ENCODE measurements at places on chromosomes 13 and 19.

DNA sequence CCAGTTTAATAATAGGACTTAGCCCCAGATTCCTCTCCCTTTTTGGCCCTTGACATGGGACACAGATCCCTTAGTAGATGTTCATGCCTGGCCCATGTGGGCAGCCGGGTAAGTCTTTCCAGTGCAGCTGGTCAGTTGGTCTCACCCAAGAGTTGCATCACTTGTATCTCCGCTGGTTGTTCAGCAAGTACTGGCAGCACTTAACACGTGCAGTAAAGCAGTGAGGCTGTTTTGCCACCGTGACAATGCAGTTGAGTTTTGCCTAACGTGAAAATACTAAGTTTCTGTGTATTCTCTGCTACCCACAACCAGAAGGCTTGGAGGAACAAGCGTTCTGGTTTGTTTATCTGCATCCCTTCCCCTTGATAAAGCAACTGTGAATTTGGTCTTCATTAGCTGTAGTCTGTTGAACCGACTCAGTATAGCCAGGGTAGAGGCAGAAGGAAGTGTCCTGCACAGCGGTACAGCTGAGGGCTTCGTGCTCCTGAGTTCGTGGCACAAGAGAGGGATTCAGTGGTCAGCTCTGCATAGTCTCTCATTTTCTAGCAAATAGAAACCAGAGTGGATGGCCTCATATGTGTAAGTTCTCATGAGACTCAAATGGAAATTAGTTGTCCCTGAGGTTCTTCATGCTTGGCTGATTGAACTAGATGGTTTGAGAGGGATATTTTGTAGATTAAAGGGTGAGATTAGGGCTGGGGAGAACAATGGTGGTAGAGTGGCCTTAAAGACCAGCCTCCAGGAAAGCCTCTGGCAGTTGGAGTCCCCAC, 50.3 kb downstream of the ARHGEF7 start:
- DNase-seq, result no peak

GRCh38 chr19:55553217-55554182, 8.2 kb upstream of the SBK3 start:
- DNase-seq, result no peak

DNA sequence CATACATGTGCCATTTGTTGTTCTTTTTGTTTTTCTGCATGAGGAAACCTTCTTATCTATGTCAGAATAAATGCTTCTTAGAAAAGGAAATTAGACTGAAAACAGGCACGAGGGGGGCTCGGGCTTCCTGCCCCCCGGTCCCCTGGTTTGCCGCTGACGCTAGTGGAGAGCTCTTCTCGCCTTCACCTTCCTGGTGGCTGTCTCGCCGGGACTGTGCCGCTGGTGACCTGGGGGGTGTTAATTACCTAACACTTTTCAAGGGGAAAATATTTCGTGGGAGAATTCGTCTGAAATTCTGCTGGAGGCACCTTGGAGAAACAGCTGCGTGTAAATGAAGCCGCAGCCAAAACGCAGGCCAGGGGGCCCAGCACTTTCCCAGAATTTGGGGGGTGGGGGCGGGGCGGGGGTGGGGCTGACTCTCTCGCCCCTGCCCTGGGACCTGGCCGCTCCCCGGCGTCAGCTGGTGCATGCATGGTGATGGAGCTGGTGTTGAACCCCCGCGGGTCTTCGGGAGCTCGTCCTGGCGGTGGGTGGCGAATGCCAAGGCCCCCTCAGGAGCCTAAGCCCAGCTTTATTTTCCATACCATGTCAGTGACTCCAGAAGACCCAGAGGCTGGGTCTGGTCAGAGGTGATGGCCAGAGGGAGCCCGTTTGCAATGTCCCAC, 58.3 kb upstream of the MCF2L start:
- DNase-seq, result no peak

DNA sequence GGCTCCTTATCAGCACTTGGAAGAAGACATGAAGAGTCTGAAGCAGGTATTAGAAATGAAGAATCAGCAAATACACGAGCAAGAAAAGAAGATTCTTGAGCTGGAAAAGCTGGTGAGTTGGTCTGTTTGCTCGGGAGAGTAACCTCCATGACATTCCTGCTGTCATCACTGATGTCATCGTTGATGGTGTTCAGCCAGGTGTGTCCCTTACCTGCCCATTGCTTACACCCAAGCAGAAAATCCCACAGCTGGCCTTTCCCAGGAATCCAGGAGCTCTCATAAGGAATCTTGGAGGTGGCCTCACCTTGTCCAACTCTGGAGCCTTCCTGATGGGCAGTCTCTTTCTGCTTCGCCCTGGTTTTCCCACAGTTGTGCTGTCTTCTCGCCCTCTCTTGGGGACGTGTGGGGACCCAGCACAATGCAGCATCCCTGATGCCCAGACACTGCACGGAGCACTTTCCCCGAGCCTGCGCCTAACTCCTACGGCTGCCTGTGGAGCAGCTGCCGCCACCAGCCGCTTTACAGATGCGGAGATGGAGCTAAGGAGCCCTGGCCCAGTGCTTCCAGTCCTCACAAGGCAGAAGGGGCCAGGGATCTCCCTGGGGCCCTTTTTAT, 97.0 kb downstream of the SLC7A1 start:
- DNase-seq, result no peak

GRCh38 chr13:51532736-51533197, 51.5 kb upstream of the WDFY2 start:
- no peak for DNase-seq

- DNase-seq, result peak; percentile 92
Observed at GRCh38 chr19:510606-511100, 3.4 kb downstream of the TPGS1 start.

DNA sequence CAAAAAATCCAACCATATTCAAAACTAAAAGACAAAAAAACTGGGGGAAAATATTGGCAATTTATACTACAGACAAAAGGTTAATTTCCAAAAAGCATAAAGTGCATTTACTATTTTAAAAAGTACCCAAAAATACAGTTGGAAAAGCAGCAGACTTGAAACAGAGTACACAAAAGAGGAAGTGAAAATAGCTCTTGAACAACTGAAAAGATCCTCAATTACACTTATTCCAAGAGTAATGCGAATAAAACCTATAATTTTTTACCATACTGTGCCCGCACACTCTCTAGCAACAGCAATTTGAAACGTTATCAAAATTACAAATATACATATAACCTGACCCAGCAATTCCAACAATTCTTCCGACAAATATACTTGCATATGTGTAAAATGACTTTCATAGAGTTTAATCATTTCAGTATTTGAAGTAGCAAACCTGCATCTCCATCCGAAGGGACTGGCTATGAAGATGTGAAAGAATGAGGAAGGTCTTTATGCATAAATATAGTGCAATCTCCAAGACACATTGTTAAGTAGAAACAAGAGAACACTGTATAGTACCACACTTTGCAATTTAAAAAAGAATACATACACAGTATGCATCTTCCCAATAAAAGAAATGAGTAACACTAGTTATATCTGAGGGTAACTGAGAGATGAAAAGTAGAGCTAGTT, 25.4 kb downstream of the ALG5 start:
- DNase-seq, result no peak

DNA sequence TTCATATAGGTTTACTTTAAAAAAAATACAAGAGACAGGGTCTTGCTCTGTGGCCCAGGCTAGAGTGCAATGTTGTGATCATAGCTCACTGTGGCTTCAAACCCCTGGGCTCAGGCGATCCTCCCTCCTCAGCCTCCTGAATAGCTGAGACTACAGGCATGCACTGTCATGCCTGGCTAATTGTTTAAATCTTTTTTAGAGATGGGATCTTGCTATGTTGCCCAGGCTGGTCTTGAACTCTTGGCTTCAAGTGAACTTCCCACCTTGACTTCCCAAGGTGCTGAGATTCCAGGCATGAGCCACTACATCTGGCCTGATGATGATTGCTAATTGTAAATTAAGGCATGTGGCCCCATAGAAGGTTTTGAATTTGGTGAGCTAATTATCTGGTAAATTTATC, 35.4 kb upstream of the ADGRE1 start:
- no peak for DNase-seq

GRCh38 chr13:66369666-66370065, 860.5 kb downstream of the PCDH9 start:
- no peak for DNase-seq

DNA sequence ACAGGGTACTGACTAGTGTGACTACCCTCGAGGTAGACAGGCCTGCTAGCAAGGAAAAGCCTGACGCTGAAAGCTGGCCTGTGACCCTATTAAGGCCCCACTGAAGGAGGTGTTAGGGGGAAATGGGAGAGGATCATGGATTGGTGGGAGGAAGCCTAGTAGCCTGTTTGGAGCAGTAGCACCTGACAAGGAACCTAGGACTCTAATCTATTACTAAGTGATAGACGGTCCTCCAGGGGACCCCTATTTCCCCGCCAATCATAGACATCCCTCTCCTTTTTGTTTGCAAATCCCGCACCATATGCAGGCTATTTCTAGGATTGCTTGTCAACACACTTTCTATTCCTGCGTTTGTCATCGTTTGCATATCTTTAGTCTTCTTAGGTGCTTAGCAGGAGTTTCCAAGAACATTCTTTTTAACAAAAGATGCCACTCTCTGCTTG, 1338.8 kb upstream of the MIR17HG start:
- DNase-seq, result no peak

DNA sequence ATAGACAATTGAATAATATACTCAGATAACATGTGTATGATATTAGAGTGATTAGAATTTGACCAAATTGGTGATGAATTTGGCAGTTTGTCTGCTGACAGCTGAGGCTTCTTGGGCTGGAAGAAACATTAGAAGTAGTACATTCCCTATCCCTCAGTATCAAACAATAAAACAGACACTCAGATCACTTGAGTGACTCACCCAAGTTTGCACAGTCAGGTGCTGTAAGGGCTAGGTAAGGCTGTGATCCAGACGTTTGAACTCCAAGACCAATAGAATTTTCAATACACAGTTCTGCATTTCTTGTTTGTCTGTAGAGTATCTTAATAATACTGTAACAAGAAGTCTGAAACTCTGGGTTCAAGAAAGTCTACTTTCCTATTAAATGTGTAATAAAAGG, 223.5 kb downstream of the POSTN start:
- no peak for DNase-seq

GRCh38 chr19:47096721-47097120, 16.9 kb downstream of the ZC3H4 start:
- DNase-seq, result no peak

- DNase-seq, result no peak
Observed at GRCh38 chr19:10305139-10305806, 4.3 kb downstream of the ZGLP1 start.

- no peak for DNase-seq
Observed at GRCh38 chr19:29247051-29247450, 34.1 kb upstream of the UQCRFS1 start.

DNA sequence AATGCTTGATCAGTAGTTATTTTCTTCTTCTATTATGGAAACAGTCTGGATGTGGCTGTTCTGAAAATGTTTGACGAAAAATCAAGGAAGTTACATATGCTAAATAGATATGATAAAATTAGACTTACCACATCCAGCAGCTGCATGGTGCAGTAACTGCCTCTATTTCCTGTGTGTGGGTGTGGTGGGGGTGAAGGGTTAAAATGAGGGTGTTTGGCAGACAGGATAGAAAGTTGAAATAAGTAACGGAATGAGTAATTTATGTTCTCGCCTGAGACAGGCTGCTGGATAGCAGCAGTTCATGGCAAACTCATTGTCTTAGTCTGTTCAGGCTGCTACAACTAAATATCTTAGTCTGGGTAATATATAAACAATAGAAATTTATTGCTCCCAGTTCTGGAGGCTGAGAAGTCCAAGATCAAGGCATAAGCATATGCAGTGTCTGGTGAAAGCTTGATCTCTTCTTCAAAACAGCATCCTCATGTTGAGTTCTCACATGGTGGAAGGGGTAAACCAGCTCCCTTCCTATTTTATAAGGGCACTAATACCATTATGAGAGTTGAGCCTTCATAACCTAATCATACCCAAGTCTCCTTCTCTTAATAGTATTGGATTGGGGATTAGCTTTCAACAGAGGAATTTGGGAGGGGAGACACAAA, 1248.9 kb downstream of the SLITRK5 start:
- peak; percentile 61 for DNase-seq

DNA sequence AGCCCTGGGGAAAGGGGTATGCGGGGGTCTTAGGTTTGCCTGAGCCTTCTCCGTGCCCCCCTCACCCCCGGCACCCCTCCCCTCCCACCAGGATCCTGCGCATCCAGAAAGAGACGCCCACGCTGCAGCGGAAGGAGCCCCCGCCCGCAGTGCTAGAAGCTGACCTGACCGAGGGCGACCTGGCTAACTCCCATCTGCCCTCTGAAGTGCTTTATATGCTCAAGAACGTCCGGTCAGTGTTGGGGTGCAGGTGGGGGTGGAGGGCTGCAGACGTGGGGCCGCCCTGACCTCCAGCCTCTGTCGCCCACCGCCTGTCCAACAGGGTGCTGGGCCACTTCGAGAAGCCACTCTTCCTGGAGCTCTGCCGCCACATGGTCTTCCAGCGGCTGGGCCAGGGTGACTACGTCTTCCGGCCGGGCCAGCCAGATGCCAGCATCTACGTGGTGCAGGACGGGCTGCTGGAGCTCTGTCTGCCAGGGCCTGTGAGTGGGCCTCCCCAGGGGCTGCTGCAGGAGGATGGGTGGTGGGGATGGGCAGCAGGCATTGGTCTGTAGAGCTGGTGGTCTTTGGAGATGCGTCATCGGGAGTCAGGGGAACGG, 4.4 kb downstream of the PNPLA6 start:
- no peak for DNase-seq

DNA sequence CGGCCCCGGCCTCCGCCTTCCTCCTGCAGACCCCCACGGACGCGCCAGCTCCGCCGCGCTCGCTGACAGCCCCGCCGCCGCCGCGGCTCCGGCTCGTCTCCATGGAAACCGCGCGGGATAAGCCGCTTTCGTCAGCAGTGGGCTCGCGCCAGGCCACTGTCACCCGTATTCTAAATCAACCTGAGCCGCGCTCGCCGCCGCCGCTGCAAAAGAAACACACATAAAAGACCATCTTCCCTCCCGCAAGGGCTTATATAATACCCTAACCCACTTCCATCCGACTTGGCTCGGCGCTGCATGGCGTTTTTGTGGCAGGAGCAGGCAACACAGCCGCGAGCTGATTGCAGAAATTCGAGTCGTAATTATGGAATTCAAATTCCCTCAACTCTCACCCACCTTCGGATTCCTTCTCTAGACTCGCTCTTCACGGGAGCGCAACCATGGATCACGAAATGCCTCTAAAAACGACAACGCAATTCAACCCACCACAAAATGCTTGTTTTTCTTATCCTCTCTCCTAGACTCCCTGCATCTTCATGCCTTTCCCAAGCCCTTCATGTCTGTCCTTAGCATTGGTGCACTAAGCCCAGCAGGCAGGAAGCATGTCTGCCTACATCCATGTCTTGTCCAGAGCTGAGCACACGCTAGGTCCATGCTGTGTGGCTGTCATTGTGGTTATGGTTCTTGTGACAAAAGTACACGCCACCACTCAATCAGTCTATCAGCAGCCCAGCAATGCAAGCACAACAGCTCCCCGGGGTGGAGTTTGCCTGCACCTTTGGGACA, at the start of gene AMER2:
AMER2 (minus strand) TSS at position 772 of the 786 bp plus-strand sequence; CDS start at position 103, 669 bp downstream.
- no peak for DNase-seq

DNA sequence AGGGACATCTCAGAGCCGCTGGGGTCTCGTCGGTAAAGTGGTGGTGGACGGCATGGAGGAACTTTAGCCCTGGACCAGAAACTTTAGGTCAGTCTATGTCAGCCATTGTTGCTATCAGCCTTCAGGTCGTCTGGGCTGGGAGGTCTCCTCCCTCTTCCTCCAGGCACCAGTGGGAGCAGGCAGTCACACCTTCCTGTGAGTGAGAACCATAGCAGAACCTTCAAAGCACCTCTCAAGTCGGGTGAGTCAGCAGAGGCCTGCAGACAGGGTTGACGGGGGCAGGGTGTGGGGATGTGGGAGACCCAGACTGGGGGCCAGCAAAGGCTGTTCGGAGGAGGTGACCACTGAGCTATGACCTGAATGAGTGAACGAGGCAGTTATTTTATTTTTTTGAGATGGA, 15.4 kb upstream of the SBNO2 start:
- peak; percentile 61 for DNase-seq

- DNase-seq, result no peak
Observed at GRCh38 chr19:9967326-9967725, 31.0 kb upstream of the OLFM2 start.
